HT-29 (cell line): ENCODE measurements at places on chromosomes 2 and 18. TPM values are rescaled to one million over a fixed set of nuclear protein-coding genes. Genes with fewer than 3 reads are reported as not detected.
A peak's percentile ranks its signal among the peaks of the same experiment; 100 is the strongest.

- DNase-seq = no peak
These were observed 94.4 kb downstream of the STK39 start for GRCh38 chr2:168152902-168153530.

DNA sequence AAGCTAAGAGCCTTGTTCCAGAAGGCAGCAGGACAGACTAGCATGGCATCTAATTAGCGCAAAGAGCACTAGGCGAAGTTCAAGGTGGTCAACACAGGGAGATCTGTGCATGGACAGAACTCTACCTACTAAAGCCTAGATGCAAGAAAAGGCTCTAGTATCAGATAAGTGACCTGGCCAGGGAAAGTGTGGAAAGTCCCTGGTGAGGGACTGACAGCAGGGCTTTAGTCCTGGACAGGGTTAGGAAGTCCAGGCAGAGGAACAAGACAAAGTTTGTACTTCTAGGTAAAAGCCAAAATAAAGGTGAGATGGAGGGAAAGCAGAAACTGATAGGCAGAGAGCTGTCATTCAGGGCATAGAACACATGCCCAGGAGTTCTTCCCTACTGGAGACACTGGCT lies 45.0 kb upstream of the PCBP1 start:
- DNase-seq = no peak

The HSBP1L1 gene
- total RNA-seq = 38.3 and 43.6 TPM in 2 replicates

DNA sequence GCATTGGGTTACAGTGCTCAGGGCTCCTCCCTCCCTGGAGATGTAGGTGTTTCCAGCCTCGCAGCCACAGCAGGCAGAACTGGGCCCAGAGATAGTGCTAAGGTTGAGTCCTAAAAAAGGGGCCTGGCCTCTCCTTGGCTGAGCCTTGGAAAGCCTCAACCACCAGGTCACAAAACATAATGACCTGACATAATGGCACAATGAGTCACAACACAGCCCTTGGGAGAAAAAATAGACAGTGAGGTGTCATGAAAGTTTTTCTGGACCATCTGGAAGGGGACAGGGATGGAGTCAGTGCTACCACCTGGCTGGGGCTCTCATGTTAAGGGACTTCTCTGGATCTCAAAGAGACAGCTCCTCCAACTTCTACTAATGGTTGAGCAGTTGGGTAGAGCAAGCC lies 92.4 kb upstream of the LCLAT1 start:
- DNase-seq = no peak

The SPHKAP gene
- not detected in 2 replicates for total RNA-seq

The UGT1A10 gene
- 140 and 150 TPM in 2 replicates for total RNA-seq

The SAG gene
- total RNA-seq = not detected in 2 replicates

The SLC39A6 gene
- total RNA-seq = 24.8 and 26.0 TPM in 2 replicates

The TMEM185B gene
- total RNA-seq = 63.3 and 65.3 TPM in 2 replicates

DNA sequence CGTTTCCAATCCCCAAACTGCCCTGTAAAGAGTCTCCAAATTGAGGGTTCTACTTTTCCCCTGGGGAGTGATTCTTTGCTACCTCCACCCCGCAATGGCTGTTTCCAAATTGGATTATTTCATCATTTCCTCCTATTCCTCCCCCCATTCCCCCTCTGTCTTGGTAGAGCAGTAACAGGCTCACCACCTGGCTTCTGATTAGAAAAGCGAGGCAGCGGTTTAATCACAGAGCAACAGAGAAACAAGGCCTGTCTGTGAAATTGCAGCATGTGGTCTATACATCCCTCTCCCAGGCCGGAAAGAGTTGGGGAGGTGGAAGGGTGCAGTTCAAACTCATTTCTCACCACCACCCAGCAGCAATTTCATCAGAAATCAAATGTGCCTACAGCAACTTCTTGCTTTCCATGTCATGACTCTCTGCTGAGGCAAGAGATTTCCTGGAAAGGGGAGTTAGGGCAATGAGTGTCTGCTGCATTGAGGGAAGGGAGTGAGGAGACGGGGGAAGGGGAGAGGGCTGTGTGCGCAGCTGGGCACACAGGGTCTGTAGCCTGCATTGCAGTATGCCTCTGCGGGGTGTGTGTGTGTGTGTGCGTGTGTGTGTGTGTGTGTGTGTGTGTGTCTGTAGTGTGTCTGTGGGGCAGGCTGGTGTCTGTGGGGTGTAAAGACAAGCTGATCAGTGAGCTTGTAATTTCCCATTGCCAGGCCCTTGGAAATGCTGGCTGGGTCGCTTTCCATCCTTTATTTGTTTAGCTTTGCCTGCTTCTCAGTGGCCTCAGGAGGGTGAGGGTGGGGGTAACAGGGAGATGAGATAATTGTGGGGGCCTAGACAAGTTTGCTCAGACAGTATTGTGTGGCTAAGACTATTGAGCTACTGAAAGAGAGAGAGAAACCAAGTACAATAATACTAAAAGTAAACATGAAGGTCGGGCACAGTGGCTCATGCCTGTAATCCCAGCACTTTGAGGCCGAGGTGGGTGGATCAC lies 13.5 kb upstream of the IGFBP2 start:
- no peak for DNase-seq

GRCh38 chr2:181461056-181461997 lies 4.1 kb downstream of the ITGA4 start:
- no peak for DNase-seq

DNA sequence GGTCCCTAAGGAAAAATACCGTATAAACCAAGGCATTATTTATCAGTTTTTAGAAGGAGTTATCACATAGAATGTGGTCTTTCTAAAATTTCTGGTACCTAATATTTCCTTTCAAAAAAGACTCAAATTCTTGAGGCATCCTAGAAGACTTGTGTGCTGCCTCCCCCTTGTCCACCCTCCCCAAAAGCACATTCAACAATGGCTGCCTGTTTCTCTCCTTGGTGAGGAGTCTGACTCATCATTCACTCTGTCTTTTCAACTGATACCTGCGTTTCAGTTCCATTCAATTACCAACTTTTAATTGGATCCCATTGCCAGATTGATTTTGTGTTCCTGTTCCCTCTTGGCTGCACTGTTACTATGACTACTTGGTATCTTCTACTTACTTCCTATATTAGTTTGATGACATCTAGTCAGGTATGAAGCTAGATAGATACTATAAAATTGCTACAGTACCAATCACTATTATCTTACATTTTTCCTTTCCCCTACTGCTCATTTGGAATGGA lies 72.9 kb downstream of the XRCC5 start:
- DNase-seq = no peak

DNA sequence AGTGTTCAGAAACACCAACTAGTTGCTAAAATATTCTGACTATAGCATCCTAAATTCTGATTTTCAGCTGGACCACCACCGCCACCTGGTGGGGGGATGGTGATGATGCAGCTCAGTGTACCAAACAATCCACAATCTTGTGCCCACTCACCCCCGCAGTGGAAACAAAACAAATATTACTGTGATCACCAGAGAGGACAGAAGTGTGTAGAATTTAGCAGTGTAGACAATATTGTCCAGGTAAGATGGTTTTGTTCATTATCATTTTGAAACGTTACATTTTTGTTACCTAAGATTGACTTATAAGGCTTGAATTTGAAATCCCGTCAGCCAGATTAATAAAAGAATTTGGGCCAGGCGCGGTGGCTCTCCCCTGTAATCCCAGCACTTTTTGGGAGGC lies 31.7 kb upstream of the UBXN4 start:
- peak; percentile 69 for DNase-seq
